Putamen (tissue), 1 donor: ENCODE measurements at places on chromosomes 13 and 19.

DNA sequence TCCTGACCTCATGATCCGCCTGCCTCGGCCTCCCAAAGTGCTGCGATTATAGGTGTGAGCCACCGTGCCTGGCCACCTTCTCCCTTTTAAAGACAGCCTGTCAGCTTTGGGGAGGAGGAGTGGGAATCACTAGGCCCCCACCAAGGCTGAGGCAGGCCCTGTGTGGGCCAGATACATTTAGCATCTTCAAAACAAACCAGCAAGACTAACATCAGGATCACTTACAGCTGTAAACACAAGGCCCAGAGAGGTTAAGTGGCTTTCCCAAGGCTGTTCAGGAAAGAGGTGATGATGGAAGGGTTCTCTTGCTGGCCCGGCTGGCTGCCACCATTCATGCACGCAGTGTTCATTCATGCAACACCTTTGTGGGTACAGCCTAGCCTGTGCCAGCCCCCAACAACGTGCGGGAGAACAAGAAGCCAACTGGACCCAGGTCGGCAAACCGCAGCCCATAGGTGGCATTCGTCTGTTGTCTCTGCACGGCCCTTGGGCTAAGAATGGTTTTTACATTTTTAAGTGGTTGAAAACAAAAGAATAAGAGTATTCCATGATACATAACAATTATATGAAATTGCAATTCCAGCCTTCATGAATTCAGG is 23.0 kb downstream of the IER2 start:
- DNase-seq, result no peak

DNA sequence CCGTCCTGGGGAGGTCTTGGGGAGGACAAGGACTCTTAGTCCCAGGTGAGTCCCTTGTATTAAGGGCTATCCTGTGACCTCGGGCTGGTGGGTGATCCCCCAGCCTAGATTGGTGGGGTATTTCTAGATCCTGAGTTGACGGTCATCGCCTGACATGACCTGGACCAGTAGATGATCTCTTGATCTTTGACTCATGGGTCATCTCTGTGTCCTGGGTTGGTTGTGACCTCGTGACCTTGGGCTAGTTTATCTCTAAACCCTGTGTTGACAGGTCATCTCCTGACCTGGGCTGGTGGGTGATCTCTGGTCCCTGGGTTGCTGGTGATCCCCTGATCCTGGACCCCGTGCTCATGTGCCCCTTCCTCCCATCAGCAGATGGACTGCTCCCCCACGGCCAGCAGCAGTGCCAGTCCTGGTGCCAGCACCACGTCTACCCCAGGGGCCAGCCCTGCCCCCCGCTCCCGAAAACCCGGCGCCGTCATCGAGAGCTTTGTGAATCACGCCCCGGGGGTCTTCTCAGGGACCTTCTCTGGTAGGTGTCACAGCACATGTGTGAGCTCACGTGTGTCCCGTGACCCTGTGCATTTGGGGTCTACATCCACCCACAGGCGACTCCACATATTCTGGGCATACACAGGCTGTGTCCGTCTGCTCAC is 6.3 kb downstream of the MIDN start:
- no peak for DNase-seq

GRCh38 chr19:38274739-38275138 is 10.4 kb downstream of the SPINT2 start:
- DNase-seq, result peak; percentile 82

- DNase-seq, result no peak
Measured at GRCh38 chr13:23778002-23778652, 111.1 kb downstream of the MIPEP start.

DNA sequence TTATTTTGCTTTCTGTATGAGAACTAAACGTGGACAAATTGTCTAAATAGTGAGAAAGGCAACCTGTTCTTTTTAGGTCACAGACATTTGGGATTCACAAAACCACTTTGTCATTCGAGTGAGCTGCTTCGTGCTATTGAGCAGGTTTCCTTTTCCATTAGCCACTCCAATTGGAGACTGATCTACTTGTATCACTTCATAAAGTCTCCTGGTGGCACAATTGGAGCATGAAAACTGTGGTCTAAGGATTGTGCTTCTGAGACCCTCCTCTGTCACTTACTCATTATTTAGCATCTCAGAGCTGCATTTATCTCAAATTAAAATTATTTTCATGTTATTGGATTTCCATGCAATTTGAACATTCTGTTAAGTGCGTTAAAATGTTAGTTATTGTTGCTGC is 397.7 kb downstream of the TDRD3 start:
- no peak for DNase-seq

GRCh38 chr13:71759651-71760511 is 107.1 kb downstream of the DACH1 start:
- DNase-seq, result no peak

GRCh38 chr13:24997367-24997967 is 98.5 kb upstream of the PABPC3 start:
- no peak for DNase-seq

DNA sequence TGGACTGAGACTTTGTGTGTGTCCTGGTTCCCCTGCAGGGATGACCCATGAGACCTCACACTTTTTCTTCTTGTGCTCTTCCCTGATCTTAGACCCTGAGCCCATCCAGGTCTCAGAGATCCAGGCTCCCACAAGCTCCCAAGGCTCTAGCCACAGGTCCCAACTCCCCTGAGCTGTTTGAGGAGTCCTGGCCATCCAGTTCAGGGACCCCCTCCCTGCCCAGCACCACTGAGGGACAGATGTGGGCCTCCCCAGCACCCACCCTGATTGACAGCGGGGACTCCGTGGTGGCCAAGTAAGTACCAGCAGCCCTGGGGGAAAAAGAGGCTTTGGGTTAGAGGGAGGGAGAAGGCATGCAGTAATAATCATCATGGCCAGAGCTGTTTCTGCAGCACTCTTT is 1.7 kb downstream of the PROSER3 start:
- no peak for DNase-seq

GRCh38 chr13:100244431-100244830 is 155.5 kb downstream of the PCCA start:
- no peak for DNase-seq

GRCh38 chr19:54307389-54308020 is 5.5 kb downstream of the LILRA5 start:
- DNase-seq, result no peak

DNA sequence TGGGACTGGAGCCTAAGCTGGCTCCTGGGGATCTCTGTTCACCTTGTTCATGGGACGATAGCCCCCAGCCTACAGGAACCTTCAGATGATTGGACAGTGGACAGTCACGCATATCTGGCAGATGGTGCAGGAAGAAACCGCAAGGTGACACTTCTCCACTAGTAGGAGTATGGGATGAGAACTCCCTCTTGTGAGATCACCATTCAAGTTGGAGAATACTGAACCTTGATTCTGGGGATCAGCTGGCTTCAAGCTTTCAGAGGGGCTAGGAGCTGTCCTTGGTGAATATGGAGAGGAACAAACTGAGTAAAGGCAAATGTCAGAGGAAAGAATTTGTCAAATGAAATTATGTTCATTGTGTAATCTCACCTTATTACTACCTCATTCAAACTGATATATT is 204.5 kb downstream of the PDS5B start:
- DNase-seq, result no peak

- DNase-seq, result no peak
Measured at GRCh38 chr19:5189318-5189607, 151.3 kb downstream of the PTPRS start.

DNA sequence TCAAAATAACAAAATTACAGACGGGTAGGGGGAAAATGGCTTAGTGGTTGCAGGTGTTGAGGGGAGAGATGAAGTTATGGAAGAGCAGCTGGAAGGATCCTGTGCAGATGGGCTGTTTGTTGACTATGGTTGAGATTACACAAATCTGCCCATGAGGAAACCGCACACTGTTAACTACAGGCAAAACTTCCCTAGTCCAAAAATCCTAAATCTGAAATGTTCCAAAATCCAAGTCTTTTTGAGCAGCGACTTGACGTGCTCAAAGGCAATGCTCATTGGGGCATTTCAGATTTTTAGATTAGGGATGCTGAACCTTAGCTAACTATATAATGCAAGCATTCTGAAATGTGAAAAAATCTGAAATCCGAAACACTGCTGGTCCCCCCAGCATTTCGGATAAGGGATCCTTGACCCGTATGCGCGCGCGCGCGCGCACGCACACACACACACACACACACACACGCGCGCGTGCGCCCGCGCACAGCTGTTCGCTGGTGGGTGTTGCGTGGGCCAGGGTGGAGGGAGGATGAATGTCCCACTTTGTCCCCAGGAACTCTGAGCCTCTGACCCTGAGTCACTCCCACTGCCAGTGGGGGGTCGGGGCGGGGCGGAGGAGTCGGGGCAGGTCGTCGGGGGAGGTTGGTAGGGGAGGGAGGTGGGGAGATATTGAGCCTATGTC is 6.8 kb downstream of the F2RL3 start:
- DNase-seq, result no peak

DNA sequence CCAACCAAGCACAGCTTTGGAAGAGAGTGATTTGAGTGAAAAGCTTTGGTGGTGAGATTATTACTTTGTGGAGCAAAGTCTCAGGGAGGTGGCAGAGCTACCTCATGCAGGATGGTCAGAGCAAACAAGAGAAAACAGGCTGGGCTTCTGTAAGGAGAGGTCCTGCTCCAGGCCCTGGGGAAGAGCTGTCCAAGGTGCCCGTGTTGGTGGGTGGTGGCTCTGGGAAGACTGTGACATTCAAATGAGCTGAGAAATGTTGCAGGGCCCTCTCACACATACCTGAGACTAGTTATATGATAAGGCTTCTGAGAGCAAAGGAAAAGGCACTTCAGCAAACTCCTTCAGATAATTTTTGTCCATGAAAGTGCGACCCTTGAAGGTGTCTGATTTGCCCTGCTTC is 205.5 kb upstream of the SOX21 start:
- no peak for DNase-seq

DNA sequence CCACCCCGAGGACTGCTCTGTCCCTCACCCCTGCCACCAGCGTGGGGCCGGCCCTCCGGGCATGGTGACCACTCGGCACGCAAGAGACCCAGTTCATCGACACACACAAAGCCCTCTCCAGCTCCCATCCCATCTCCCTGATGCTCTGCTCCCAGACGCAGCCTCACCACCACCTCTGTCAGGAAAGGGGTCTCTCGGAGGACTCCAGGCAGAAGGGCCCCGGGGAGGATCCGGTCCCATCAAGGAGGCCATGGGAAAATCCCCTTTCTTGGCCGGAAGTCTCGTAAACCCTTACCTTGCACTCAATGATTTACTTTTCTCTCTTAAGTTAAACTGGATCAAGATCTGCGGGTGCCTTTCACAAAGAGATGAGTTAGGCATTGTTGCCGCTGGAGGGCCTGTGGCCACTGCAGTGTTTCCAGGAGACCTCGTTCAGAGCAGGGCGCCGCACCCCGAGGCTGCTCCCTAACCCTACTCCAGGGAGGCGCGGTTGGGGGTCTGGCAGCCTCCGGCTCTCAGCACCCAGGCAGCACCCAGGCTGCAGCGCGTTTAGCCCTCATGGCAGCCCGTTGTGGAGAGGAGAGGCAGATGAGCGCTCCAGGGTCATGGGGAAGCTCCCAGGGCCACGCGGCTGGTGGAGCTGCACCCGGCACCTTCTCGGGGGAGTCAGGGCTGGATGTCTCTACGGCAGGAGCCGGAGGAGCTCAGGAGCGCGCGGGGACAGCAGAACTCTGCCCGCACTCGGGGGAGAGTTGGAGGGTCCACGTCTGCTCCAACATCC is 31.0 kb downstream of the C2CD4C start:
- no peak for DNase-seq

- no peak for DNase-seq
Measured at GRCh38 chr13:108948251-108948671, 318.9 kb downstream of the MYO16 start.

- DNase-seq, result no peak
Measured at GRCh38 chr13:43354153-43354945, 331.0 kb downstream of the DNAJC15 start.

DNA sequence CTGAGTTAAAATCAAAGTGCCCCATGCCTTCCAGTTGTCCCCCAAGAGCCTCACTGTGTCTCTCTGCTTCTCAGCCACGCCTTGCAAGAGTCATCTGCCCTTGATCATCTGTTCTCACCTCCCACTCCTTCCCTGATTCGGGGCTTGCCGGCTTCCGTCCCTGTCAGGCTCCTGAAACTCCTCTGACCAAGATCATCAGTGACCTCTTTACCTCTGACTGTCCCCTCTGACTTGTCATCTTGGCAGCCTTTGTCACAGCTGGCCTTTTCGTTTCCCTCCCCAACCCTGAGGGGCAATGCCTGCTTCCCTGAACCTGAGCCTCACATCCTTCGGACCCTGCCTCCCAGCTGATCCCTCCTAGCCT is 66.3 kb downstream of the MAP4K1 start:
- DNase-seq, result no peak

DNA sequence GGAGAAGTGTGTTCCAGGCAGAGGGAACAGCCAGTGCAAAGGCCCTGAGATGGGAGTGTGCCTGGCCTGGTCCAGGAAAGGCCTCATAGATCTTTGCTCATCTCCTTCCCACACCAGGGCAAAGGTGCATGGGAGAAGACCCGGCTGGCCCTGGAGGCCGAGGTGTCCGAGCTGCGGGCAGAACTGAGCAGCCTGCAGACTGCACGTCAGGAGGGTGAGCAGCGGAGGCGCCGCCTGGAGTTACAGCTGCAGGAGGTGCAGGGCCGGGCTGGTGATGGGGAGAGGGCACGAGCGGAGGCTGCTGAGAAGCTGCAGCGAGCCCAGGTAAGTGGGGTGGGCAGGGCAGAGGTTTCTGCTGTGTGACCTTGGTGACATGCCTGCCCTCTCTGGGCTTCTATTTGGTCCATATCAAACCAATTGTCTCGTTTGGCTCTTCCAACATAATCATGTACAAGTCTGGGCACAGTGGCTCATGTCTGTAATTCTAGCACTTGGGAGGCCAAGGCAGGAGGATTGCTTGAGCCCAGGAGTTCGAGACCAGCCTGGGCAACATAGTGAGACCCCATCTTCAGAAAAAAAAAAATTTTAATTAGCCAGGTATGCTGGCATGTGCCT is 51.1 kb downstream of the KCNC3 start:
- no peak for DNase-seq
